ENCODE measurements at places on chromosomes 2 and 18.

DNA sequence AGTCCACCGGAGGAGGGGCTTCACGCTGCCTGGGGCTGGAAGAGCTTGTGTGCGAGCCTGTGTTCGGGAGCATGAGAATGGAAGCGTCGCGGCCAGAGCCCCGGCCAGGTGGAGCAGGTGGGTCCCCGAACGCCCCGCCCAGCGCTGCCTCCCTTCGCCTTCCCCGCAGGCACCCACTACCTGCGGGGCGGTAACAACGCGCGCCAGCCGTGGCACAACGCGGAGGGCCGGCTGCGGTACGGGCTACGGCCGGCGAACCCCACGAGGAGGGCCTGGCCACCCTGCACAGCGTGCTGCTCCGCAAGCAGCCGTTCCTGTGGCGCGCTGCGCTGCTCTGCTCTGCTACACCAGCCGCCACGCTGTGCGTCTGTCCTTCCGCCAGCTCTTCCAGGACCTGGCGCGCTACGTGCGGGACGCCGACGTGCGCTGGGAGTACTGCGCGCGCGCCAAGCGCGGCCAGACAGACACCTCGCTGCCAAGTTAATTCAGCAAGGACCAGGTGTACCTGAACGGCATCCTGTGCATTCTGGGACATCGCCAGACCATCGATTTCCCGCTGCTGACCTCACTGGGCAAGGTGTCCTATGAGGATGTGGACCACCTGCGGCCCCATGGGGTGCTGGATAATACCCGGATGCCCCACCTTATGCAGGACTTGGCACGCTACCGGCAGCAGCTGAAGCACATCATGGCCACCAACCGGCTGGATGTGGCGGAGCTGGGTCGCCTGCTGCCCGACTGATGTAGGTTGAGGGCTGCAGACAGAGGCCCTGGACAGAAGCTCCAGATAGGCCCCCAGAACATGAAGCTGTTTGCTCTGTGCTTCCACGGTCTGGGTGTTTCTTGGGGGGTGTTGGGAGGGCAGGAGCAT is 200.6 kb downstream of the NAPG start:
- DNase-seq = no peak

DNA sequence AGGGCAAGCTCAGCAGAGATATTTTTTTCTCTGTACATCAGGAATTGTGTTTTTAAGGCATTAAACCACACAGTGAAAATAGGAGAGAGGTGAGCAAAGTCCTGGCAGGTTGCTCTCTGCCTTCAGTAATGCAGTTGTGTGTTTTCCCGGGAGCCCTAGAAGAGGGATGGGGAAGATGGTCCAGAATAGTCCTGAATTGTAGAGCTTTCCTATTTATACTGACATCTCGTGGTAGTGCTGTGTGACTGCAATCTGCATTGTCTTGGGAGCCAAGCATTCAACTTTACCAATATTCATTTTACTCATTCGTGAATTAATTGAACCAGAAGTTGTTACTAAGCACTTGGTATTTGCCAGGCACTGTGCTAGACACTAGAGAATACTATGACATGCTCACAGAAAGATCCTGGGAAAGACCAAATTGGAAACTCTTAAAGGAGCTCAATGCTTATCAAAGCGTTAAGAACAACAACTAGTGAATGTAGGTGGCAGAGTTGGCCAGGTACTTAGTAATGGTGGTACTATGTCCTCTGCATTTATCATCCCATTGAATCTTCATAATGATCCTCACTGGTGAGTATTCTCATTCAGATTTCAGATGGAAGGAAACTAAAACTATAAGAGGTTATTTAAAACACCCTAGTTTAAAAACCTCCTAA is 214.6 kb downstream of the TRIB2 start:
- no peak for DNase-seq

GRCh38 chr2:226573158-226573557 is 226.5 kb downstream of the IRS1 start:
- no peak for DNase-seq

- no peak for DNase-seq
Measured at GRCh38 chr2:145909175-145909755, 1389.3 kb upstream of the ZEB2 start.

DNA sequence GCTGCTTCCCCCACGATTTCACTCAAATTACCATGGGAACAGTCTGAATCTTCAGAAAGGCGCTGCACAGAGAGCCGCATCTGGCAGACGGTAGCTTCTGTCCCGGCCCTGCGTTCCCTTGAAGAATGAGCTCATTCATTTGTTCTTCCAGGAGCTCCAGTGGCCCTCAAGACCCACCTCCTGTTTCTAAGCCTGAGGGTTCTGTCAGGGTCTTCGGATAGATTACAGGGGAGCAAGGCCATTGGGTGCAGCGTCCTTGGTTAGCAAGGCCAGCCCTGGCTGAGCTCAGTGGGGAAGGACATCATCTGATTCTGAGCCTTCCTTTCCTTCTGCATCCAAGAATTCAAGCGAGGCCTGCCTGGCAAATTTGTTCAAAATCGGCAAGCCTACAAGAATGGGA is 111.9 kb downstream of the PDCL3 start:
- no peak for DNase-seq

DNA sequence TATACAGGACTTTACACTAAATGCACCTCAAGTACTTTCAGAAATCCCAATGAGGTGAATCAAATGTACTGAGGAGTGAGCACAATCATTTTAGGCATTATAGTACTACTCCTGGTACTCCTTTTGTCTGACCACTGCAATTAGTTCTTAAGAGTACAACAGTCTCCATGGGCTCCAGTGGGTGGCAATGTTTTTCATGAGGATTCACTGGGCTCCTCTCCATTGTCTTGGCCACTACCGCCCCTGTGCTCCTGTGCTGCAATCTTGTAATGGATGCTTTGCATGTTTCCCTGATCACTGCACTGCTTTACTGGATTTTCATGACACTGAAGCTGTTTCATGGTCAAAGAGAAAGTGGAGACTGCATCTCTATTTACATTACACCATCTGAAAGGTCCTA is 268.5 kb upstream of the ZSWIM2 start:
- no peak for DNase-seq

GRCh38 chr2:134792186-134792585 is 46.2 kb upstream of the ACMSD start:
- DNase-seq = no peak

DNA sequence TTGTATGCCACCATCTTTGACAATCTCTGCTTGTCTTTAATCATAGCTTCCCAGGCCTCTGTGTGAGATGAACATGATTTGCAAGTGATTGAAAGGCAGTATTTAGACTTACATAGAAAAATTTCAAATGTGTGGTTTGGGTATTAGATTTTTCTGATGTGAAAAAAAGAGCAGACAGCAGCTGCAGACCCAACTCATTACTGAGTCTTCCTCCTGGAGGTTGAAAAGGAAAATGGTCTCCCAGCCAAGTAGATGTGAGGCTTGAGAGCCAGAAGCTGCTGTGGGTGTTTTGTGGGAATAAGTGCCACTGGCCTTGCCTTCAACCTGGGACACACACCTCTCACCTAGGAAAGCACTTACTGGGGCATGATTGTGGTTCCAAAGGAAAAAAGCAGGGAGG is 92.5 kb downstream of the KCTD18 start:
- DNase-seq = no peak

DNA sequence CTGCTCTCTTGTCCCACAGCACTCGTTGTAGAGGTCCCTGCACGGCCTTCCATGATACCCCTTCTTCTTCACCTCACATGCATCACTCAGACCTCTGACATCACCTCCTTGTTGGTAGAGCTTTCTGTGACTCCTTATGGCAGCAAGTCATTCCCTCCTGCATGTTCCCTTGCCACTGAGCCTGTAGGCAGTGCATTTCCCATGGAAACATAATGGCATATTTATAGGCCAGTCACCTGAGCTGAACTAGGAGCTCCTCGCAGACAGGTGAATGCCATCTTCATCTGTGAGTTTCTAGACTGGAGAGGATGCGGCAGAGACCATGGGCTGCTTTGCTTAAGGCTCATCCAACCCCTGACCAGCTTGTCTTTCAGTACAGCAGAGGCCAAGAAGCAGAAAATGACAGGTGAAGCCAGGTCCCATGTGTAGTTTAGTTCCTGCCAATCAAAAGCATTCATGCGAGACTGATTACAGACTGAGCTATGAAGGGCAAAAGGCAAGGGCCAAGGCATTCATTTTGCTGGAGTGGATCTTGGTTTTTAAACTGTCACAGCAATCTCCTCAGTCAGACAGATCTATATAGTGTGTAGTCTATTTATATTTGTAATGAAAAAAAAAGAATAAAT is 59.4 kb upstream of the NEDD4L start:
- no peak for DNase-seq

DNA sequence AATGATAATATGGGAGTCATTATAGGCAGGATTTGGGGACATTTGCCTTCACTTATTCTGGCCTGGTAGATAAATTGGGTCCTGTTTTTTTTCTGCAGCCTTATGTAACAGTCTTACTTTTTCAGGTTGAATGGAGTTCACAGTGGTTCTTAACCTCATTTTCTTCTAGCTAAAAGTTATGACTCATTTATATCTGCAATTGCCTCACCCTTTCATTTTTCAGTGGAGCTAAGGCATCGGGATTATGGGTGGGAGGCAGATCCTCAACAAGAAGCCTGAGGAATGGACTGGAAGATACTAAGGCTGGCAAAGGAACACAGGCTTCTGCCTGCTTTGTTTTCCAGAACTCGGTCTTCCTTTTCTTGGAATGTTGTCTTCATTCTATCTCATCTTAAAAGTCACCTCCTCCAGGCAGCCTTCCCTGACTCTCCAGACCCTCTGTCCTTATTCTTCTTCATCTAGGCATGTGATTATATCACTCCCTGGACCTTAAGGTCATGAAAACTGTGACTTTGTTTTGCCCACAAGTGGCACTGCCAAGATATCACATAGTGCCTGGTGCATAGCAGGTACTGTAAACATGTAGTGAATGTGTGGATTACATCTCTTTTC is 41.0 kb upstream of the ACSL3 start:
- DNase-seq = no peak

- DNase-seq = peak; percentile 44
Measured at GRCh38 chr2:230643576-230644291, 68.9 kb upstream of the CAB39 start.

DNA sequence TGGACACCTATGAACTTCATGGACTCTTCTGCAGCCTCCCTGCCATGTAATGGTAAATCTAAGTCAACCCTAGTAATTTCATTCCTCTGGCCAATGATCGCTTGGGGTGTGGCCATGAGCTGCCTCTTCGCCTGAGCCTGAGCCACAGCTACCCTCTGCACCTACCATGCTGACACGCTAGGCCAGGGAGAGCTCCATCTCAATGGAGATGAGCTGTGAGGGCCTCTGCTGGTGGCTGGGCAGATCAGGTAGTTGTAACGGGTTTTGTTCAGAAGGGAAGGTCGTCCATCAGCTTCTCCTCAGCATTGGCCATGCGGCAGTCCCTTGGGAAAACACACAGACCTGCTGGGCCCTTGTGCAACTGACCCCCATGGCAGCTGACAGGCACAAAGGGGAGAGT is 24.4 kb downstream of the MPHOSPH10 start:
- no peak for DNase-seq

- no peak for DNase-seq
Measured at GRCh38 chr2:79370976-79371538, 141.8 kb upstream of the CTNNA2 start.

DNA sequence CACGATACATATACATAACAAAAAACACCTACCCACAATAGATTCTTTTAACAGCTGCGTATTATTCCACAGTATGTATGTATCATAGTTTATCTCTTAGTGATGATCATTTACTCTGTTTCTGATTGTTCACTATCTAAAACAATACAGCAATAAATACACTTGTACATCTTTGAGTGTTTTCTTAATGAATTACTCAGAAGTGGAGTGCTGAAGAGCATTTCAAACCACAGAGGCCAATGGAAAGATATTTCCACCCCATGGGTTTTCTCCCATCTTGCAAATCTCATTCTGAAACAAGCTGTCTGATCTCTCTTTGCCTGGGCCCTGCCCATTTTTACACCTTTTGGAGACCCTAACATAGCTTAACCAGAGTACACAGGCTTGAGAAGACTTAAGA is 113.8 kb upstream of the KLF7 start:
- no peak for DNase-seq

- no peak for DNase-seq
Measured at GRCh38 chr2:101782427-101782792, 84.9 kb downstream of the MAP4K4 start.

DNA sequence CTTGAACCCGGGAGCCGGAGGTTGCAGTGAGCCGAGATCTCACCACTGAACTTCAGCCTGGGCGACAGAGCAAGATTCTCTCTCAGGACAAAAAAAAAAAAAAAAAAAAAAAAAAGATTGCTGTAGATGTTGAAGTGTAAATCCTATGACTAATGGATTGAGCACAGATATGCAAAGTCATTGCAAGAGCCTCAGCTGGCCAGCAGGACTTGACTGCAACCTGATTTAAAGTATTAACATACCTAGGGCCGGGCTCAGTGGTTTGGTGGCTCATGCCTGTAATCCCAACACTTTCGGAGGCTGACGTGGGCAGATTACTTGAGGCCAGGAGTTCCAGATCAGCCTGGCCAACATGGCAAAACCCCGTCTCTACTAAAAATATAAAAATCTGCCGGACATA is 103.4 kb upstream of the MSH2 start:
- DNase-seq = no peak

- peak; percentile 64 for DNase-seq
Measured at GRCh38 chr2:189580658-189581353, at the start of gene SLC40A1. Gene SLC40A1, minus strand, starts transcription at chr2:189580786. Its CDS starts 326 bp downstream, at chr2:189580460.

- no peak for DNase-seq
Measured at GRCh38 chr2:64655873-64656272, 2.2 kb upstream of the SERTAD2 start.

All from activated T-helper 1 cell treated with anti-CD3 and anti-CD28 coated beads, Interleukin-2, amount 50 U/mL, for 16 hours (primary cell).